ENCODE measurements at places on chromosomes 6 and 20.

GRCh38 chr6:21593927-21594415, 420 bp downstream of the SOX4 start:
- DNase-seq: peak; percentile 64

- no peak for DNase-seq
Measured at GRCh38 chr6:164401871-164402270, 907.5 kb downstream of the C6orf118 start.

DNA sequence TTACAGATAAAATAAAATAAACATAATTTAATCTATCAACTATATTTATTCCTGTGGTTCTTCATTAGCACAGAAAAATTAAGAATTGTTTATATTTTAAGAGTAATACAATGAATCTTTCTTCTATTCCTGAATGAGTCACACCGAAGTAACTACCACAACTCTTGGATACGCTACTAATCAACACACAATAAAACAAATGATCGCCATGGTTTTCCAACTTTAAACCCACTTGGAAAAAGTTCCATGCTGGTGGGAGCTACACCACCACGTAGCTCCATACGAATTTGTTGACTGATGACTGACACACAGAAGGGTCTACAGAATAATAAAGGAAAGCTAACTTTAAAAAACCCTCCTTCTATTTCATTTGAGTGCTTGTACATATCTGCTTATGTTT, 135.8 kb upstream of the NEDD9 start:
- no peak for DNase-seq

DNA sequence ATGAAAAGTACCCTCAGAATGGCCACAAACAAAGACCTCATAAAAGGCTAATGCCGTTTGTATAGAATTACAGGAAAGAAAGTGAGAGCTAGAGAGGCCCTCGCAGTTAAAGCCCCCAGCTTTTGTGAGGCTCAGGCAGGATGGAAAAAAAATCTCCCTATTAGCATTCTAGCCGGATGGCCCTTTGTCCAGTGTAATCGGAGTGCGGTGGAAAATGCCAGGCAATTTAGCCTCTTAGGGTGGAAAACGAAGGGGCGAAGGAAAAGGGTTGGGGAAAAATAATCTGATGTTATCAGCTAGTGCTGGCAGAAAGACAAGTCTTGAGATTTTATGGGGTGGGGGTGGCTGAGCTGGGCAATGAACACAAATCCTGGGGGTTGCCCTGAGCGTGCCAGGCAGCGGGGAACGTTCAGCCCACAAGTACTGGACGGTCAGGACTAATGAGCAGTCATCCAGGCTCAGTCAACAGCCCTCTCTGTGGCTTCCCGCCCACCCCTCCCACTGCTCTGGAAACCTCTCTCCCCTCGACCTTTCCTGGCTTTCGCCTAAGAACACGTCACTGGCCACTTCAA, 92.4 kb downstream of the PSMG4 start:
- DNase-seq: peak; percentile 47

GRCh38 chr6:128363020-128363813, 157.2 kb downstream of the PTPRK start:
- DNase-seq: no peak

- no peak for DNase-seq
Measured at GRCh38 chr6:97717086-97717485, 434.1 kb upstream of the MMS22L start.

- DNase-seq: no peak
Measured at GRCh38 chr6:5132731-5133130, 47.6 kb downstream of the PPP1R3G start.

DNA sequence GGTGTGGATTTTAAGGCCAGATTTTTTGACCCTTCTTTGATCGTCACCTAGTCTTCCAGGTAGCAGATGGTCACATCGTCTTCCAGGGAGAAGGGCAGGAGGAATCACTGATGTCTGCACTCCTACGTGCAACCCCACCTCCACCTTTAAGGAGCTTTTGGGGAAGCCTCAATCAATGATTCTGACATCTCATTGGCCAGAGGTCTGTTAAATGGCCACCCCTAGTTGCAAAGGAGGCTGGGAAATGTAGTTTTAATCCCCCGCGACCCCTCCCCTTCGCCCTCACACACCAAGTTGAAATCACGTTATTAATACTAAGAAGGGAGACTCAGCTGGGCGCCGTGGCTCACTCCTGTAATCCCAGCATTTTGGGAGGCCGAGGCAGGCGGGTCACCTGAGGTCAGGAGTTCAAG, 151.4 kb downstream of the BCAS1 start:
- no peak for DNase-seq

DNA sequence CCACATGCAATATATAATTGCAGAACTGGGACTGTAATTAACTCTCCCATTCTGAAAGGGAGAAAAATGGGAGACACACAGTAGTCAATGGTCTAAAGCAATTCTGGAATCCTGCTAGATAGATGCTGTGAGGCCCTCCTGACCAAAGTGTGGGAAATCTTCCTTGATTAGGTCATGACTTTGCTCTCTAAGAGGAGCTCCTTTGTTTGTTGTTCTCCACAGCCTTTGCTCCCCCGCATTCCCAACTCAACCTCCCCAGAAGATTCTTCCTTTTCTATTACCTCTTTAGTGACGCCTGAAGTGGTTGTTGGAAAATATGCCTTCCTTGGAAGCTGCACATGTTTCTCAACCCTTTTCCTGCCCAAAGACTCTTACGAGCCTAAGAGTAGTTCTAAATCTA, 28.8 kb upstream of the LIN28B start:
- DNase-seq: no peak

DNA sequence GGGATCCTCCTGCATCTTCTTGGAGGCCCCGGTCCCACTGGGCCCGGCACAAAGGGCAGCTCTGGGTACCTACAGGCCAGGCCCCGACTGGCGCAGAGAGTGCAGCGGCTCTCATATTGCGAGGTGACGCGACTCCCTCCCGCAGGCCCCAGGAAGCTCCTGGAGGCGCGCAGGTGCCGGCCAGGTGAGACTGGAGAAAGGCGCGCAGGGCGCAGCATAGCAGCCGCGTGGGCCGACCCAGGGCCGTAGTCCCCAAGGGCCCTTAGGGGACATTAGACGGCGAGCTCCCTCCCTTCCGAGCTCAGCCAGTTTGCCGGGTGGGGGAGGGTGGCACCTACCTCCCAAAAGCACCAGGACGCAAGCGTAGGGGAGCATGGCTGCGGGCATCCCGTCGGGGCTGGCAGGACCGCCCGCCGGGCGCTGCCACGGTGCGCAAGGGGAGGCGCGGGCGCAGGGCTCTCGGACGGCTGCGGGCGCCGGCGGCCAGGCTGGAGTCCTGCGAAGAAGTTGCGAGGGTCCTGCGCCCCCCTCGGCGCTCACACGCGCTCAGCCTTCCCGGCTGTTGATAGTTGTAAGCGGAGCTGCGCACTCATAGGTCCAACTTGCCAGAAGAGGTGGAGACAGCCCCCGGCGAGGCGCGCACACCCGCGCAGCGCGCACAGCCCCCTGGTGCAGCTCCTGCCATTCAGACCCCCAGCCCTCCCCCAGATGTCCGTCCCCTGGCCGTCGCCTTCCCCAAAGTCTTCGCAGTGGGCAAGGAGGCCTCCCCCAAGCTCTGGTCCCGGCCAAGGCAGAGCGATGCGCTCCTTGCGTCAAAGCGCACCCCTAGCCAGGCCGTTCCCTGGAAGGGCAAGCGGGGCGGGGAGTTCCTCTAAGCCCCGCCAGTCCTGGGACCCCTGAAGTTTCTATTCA, 622 bp downstream of the APCDD1L start:
- no peak for DNase-seq

DNA sequence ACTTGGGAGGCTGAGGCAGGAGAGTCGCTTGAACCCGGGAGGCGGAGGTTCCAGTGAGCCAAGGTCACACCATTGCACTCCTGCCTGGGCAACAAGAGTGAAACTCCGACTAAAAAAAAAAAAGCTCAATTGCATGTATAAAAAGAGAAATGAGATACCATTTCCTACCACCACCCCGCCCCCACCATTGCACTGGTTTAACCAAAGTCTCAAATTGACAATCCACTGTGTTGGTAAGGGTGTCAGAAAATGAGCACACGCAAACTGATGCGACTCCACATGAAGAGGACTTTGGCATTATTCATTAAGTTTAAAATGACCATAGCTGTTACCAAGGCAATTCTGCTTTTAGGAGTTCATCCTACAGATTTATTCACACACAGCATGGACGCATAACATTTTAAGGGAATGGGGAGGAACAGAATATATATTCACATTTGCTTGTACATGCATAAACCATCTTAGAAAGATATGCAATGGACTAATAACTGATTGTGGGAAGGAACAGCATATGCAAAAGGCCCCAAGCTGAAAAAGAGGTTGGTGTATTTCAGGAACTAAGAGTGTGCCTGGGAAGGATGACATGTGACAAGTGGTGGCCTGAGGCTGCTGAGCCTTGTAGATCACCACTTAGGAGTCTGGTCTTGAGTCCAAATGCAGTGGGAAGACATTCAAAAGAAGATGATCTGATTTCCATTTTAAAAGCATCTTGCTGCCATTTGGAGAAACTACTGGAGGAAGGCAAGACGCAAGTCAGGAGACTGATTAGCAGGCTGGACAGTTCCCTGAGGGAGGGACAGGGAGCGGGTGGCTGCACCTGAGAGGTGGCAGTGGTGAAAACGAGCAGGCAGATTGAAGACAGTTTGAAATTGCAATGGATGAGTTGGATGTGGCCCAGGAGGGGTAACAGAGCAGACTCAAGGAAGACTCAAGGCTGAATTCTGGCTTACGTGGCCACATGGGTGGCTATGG, 37.2 kb upstream of the PTPN1 start:
- DNase-seq: no peak

DNA sequence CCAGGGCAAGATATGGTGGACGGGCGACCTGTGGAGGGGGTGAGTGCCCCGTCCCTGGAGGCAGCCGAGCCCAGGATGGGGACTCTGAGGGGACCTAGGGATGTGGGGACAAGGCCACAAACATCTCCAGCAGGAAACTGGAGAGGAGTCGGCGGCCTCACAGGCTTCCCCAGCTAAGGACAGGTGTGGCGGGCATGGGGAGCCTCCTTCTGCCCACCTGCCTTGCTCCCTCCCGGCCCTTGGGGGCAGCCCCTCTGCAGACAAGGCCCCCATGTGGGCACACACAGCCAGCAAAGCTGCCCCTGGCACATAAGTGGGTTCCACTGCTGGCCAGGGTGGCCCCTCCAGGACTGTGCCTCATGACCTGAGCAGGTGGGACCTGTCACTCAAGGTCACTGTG, 4.6 kb downstream of the CHRNA4 start:
- no peak for DNase-seq

GRCh38 chr6:121319112-121319553, 15.1 kb downstream of the TBC1D32 start:
- DNase-seq: no peak

DNA sequence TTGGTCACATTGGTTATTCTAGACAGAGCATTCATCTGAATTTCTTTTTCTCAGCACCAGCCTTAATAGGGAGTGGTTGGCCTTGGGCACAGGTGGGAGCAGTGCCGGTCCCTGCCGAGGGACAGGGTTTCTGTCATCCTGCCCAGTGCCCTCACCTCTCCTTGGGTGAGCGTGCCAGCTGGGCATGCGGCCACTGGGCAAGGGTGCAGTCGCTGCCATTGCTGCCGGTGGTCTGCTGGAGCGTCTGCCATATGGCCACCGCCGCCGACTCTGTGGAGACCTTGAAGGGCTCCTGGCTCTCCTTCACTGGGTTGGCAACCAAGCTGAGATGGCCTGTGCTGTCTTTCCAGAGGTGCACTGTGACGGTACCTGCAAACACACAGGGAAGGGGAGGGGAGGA, 16.4 kb upstream of the UQCC2 start:
- no peak for DNase-seq

GRCh38 chr6:5457041-5457440, 195.7 kb downstream of the FARS2 start:
- DNase-seq: no peak

GRCh38 chr6:24900917-24901697, 34.7 kb downstream of the RIPOR2 start:
- DNase-seq: no peak

- DNase-seq: no peak
Measured at GRCh38 chr20:61288331-61288784, 36.3 kb downstream of the CDH4 start.

Data from NCI-H774 (cell line).